H54 (cell line): ENCODE measurements at places on chromosomes 5 and 9.
A peak's percentile ranks its signal among the peaks of the same experiment; 100 is the strongest.

GRCh38 chr5:6585939-6586646 lies 46.8 kb downstream of the NSUN2 start:
- DNase-seq = no peak

DNA sequence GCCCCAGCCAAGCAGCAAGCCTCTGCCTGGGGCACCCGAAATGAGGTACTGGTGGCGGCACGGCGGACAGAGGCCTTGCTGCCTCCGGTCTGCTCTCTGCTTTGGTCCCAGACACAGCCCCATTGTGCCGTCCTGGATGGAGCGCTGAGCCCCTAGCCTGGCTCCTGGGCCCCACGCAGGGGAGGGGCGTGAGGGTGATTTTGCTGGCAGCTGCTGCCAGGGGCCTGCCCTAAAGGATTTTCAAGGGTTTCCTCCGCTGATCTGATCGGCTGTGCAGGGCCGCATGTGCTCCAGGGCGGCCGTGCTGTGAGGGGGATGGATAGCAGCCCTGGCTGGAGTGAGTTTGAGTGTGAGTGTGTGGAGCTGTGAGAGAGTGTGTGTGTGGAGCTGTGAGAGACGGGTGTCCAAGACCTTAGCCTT lies 1.3 kb downstream of the GPSM1 start:
- no peak for DNase-seq

GRCh38 chr5:32814141-32814540 lies 103.0 kb downstream of the NPR3 start:
- DNase-seq = no peak

GRCh38 chr9:97412626-97413385 lies 910 bp downstream of the TDRD7 start:
- DNase-seq = peak; percentile 67

GRCh38 chr5:160692271-160692670 lies 159.7 kb downstream of the ATP10B start:
- DNase-seq = no peak

DNA sequence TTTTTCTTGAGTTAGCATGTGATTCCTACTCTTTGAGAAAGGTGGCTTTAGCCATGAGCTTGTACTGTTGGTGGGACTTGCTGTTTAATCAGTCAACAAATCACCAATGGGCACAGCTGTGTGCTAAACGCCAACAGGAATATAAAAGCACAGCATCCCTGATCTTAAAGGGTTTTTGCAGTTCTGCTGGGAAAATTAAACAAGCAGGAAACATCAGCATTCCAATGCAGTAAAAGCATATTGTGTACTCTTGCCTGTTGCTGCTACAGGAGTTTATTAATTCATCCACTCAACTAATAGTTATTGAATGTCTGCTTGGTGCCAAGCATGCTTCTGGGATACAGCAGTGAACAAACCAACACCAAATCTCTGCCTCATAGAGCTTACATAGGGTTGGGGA lies 27.4 kb upstream of the F2RL1 start:
- no peak for DNase-seq

- DNase-seq = no peak
Observed at GRCh38 chr5:135053278-135053677, 19.2 kb upstream of the PITX1 start.

- DNase-seq = no peak
Observed at GRCh38 chr9:136671646-136672430, 9.1 kb downstream of the EGFL7 start.
